ENCODE measurements at places on chromosomes 6 and 20.

DNA sequence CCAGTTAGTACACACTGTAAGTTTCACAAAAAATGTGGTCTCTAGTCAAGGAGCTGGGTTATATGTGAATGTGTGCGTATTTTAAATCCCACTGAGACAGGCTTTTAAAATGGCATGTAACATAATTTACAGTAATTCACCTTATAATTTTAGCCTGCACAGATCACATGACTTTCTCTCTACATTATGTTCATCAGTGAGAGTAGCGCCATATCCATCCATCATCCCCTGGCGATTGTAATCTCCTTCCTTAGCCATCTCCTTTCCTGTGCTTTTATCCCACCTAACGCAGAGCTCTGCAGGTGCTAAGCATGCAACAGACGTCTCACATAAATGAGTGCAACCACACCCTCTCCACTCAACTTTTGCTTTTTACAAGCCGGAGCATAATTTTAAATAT lies 210.8 kb downstream of the TBC1D7 start:
- no peak for DNase-seq

DNA sequence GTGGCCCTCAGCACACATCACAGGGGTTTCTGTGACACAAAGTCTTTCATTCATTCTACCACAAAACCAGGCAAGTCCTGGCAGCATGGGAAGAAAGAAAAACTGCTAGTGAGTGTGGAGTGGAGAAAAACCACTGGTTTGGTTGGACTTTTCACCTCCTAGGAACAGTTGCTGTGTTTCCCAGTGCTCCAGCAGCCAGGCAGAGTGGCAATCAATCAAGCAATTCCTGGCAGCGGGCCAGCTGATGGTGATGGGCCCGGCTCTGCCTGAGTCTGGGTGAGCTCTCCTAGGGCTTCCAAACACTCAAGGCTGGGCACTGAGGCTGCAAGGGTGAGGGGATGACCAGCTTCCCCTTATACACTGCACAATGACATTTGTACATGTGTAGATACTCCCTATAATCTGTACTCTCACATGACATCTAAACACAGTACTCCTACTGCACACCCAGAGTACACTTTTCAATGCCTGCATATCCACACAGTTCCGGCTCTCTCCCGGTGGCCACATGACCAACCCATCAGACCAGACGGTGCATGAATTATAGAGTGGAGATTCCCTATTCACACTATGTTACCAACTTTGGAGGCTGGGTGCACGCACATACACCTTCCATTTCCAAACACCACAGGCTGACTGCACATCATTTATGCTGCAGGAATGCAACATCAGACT lies 156.6 kb downstream of the UNC5CL start:
- DNase-seq: no peak

DNA sequence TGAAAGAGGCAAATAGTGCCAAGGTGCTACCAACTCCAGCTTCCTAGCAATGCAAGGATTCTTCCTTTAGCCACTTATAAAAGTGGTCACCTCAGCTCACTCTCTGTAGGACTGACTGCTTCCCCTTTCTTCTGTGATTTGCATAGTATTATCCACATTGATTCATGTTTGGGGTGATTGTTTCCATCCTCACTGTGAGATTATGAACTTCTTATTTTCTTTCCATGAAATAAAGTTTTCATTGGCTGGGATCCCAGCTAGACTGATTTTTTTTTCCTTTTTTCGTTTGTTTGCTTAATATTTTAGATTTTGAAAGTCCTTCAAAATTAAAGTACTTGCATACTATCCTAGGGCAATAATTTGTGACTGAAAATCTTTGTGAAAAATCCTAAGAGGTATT lies 50.5 kb downstream of the EYA4 start:
- no peak for DNase-seq

- DNase-seq: no peak
Measured at GRCh38 chr6:114892211-114892610, 549.4 kb upstream of the HS3ST5 start.

GRCh38 chr20:36498386-36499179 lies 42.7 kb upstream of the MYL9 start:
- no peak for DNase-seq

- DNase-seq: peak; percentile 35
Measured at GRCh38 chr20:21615617-21616080, 89.8 kb upstream of the PAX1 start.

- DNase-seq: no peak
Measured at GRCh38 chr6:43613721-43614395, 15.2 kb downstream of the GTPBP2 start.

- DNase-seq: no peak
Measured at GRCh38 chr6:22320750-22321149, 23.9 kb upstream of the PRL start.

- no peak for DNase-seq
Measured at GRCh38 chr20:39941245-39941644, 747.8 kb downstream of the MAFB start.

- DNase-seq: no peak
Measured at GRCh38 chr6:112310439-112311125, 36.5 kb upstream of the RFPL4B start.

- DNase-seq: no peak
Measured at GRCh38 chr6:79614326-79615305, 16.5 kb upstream of the SH3BGRL2 start.

- no peak for DNase-seq
Measured at GRCh38 chr6:34275128-34275804, 26.5 kb upstream of the SMIM29 start.
